CD4-positive, alpha-beta T cell treated with Interferon gamma for 1 hour (primary cell): ENCODE measurements at places on chromosomes 1 and 21.

GRCh38 chr1:64929221-64929620 is 37.1 kb downstream of the JAK1 start:
- DNase-seq = no peak

DNA sequence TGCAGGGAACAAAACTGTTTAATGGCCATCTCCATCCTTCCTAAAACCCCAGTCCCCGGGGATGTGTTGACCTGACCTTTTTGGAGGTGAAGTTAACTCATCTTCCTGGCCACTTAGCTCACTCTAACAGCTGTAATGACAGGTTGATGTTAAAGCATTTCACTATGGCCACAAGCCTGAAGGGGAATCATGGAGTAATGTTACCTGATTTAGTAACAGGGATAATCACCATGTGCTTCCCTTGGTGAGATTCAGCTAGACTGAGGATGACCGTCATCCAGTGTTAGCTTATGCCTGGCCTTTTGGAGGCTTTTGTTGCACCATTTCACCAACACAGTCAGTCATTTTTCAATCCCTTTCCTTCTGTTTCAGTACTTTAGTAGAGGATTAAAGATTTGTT is 64.3 kb upstream of the RAVER2 start:
- no peak for DNase-seq

GRCh38 chr1:210228158-210228557 is 4.4 kb upstream of the SERTAD4 start:
- no peak for DNase-seq

DNA sequence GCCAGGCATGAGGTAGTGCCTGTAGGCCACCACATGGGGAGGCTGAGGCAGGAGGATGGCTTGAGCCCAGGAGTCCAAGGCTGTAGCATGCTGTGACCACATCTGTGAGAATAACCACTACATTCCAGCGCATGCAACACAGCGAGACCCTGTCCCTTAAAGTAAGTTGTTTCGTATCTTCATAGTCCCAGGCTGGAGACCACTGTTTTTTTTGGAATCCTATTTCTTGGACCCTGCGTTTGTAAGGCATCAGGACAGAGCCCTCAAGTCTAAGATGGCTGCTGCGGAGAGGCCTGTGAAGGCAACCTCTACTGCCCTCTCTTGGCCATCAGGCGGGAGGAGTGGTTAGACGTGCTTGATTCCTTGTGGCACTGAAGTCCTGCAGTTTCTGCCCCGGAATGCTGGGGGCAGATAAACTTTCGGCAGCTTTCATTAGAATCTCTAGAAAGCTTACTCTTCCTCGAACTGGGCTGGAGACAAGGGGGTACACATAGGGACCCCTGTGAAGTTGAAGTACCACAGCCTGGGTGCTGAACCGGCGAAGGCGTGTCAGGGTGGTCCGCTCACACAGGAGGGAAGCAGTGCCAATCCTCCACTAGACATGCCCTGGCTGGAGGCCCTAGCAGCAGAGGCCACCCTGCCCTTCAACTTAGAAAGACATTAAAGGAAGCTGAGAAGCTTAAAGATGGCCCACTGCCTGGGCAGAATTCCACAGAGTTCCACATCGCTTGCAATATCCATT is 36.6 kb downstream of the RABIF start:
- DNase-seq = peak; percentile 33

GRCh38 chr1:98565951-98566350 is 95.6 kb upstream of the SNX7 start:
- no peak for DNase-seq

DNA sequence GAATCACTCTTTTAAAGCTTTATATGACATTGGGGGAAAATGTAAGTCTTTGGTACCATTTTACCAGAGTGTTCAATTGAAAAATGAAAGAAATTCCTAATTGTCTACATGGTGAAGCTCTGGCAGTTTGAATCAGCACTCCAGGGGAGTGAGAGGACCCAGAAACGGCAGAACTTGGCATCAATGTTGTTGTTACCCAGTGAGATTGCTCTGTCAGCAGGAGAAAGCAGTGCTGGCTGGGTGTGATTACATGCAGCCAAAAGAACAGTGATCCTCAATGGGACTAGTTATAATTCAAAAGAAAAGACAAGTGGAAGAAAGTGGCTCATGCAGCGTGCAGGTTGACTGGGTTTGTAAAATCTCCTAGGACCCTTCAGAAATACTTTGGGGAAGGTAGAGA is 206.4 kb downstream of the PTPRC start:
- DNase-seq = no peak

- no peak for DNase-seq
Measured at GRCh38 chr1:20511518-20512428, 3.8 kb upstream of the MUL1 start.

DNA sequence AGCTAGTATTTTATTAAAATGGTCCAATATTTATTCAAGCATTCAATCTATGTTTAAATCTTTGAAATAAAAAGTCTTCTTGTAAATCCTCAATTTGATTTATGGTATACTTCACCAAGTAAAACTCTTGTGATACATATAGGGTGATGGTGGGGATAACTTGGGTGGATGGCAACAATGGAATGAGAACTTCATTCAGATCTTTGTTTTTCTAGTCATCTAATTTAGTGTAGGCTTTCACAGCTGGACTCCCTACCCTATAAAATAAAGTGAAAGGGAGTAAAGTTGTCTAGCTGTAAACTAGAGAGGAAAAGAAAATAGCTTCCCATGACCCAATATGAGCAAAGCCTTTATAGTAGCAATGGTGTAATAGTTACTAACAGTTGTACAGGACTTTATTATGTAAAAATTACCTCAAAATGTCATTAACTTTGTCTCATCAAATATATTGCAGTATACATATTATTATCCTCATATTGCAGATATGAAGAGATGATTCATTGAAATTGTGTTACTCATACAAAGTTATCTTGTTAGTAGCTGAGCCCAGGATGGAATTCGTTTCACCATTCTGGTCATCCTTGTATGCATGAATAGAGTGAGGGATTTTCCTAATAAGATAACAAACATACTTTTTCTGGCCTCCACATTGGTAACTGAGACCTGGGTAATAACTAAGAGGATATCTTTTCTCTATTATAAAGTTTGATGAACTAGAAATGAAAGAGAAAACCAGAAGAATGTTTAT is 1377.7 kb upstream of the ADGRL4 start:
- no peak for DNase-seq
